Natural killer cell treated with Interleukin-12 subunit alpha and Interleukin-12 subunit beta and Interleukin-15 and Interleukin-18, amount 100 ng/mL, for 72 hours (primary cell): ENCODE measurements at places on chromosomes 1 and 21.

GRCh38 chr1:243397613-243398321, 141.9 kb downstream of the SDCCAG8 start:
- DNase-seq: no peak
- no peaks in the 10 kb centered on the region for H3K4me1 ChIP-seq
- no peak overlapping the region for H3K4me3 ChIP-seq
- H3K27me3 ChIP-seq: no peaks in the 10 kb centered on the region
- no peak overlapping the region for H3K27ac ChIP-seq

GRCh38 chr1:240092301-240093119, 827 bp downstream of the FMN2 start:
- no peaks in the 10 kb centered on the region for H3K36me3 ChIP-seq
- H3K4me3 ChIP-seq: no peak overlapping the region
- H3K27ac ChIP-seq: no peak overlapping the region
- peaks cover 35% of the 10 kb centered on the region for H3K27me3 ChIP-seq

DNA sequence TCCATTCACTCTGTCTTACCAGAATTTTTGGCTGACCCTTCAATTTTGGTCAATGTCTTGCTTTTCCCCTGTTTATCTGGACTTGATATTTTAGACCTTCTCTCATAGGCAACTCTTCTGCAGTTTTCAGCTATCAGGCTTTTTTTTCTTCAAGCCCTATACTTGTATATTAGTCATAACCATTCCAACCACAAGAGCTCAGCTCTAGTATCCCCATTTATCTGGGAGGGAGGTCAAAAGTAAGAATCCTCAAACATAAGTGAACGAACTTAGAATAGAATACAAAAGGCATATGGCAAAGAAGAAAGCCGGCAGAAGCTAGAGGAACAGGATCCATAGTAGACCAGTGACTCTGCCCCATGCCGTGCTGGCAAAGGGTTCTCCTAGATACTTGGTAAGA, 45.9 kb upstream of the TNFSF4 start:
- no peaks in the 10 kb centered on the region for H3K27me3 ChIP-seq
- no peak overlapping the region for H3K4me3 ChIP-seq
- DNase-seq: no peak
- H3K4me1 ChIP-seq: peaks cover 13% of the 10 kb centered on the region

DNA sequence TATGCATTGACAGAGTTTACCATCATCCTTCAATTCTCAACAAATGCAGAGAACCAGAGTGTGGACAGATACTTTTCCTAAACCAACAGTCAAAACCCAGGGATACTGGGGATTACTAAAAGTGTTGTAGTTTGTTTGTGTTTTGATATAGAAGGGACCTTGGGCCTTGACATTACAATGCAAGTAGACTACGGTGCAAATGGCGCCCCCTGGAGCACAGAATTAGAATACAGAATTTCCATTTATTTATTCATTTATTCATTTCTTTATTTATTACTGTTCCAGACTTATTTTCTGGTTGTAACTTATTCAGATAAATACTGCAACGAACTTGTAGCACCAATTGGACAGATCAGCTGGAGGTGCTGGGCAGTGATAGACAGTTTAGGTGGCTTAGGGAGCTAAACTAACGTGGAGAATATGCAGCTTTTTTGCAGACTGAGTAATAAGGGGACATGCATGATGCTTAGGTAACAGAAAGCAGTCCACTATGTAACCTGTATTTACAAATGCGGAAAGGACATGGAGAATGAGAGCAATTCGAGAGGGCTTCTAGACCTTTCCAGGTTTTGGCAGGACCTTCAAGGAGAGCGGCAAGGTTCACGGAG, 42.6 kb downstream of the KIRREL1 start:
- H3K36me3 ChIP-seq: no peaks in the 10 kb centered on the region
- H3K4me1 ChIP-seq: no peaks in the 10 kb centered on the region
- peaks cover 24% of the 10 kb centered on the region for H3K27me3 ChIP-seq
- DNase-seq: no peak

- peaks cover 68% of the 10 kb centered on the region for H3K27me3 ChIP-seq
- no peaks in the 10 kb centered on the region for H3K36me3 ChIP-seq
- H3K4me1 ChIP-seq: peaks cover 6% of the 10 kb centered on the region
- H3K27ac ChIP-seq: no peak overlapping the region
Measured at GRCh38 chr1:203124546-203125317, 2.8 kb upstream of the ADORA1 start.

GRCh38 chr1:20729155-20729931, 3.2 kb downstream of the SH2D5 start:
- DNase-seq: no peak
- no peak overlapping the region for H3K27ac ChIP-seq
- no peaks in the 10 kb centered on the region for H3K36me3 ChIP-seq
- peaks cover 22% of the 10 kb centered on the region for H3K4me1 ChIP-seq
- H3K4me3 ChIP-seq: no peak overlapping the region
- H3K27me3 ChIP-seq: peaks cover 16% of the 10 kb centered on the region

DNA sequence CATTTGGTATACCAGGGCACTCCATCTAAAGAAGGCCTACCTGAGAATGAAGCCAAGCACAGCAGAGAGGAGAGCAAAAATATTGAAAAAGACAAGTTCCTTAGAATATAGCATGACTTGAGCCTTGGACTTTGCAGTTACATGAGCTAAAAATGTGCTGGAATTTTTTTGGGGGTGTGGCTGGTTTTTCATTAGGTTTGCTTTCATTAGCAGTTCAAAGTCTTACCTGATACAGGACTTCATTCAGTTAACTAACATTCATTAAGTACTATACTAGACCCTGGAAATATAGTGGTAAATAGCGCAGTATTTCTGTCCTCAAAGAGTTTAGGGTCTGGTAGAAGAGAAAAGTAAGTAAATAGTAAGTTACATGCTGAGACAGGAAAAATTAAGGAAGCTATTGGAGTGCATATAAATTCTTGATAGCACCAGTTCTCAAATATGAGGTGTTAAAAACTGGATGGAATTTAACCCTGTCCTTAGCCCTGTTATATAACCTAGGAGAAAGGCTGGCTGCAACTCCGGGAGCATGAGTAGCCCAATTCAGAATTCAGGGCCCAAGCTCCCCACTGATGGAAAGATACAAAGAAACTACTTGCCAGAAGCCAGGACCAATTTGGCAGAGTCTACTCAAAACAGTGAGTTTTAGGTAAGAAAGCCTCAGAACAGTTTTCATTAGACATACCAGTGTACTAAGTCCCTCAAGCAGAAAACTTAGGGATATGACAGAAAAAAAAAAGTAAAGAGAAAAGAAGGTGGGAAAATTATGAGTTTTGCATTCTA, 3.1 kb upstream of the DOCK7 start:
- no peaks in the 10 kb centered on the region for H3K36me3 ChIP-seq
- no peak for DNase-seq
- H3K27me3 ChIP-seq: peaks cover 34% of the 10 kb centered on the region
- H3K4me1 ChIP-seq: no peaks in the 10 kb centered on the region
- no peak overlapping the region for H3K4me3 ChIP-seq
- H3K27ac ChIP-seq: no peak overlapping the region

DNA sequence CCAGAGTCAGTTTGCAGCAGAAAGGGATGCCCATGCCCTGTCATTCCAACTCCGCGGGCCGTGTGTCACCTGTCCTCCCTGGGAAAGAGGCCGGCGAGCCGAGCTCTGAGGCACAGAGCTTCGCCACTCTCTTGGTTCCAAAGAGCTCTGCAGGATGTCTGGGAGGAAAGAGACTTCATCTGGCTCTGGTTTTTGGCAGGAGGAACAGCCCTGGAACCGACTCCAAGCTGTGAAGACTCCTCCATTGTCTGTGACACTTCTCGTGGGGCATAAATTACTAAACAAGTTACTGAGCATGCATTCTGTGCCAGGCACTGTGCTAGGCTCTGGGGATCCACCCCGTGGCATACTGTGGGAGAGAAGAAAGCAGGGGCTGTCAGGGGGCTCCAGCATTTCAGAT, 3.9 kb upstream of the FAM151A start:
- no peak for DNase-seq
- no peaks in the 10 kb centered on the region for H3K36me3 ChIP-seq
- no peak overlapping the region for H3K4me3 ChIP-seq
- H3K27me3 ChIP-seq: no peaks in the 10 kb centered on the region

GRCh38 chr1:6960291-6960811, 175.1 kb downstream of the CAMTA1 start:
- no peaks in the 10 kb centered on the region for H3K4me1 ChIP-seq
- H3K36me3 ChIP-seq: no peaks in the 10 kb centered on the region
- H3K27ac ChIP-seq: no peak overlapping the region
- peak; percentile 57 for DNase-seq
- peaks cover 29% of the 10 kb centered on the region for H3K27me3 ChIP-seq

DNA sequence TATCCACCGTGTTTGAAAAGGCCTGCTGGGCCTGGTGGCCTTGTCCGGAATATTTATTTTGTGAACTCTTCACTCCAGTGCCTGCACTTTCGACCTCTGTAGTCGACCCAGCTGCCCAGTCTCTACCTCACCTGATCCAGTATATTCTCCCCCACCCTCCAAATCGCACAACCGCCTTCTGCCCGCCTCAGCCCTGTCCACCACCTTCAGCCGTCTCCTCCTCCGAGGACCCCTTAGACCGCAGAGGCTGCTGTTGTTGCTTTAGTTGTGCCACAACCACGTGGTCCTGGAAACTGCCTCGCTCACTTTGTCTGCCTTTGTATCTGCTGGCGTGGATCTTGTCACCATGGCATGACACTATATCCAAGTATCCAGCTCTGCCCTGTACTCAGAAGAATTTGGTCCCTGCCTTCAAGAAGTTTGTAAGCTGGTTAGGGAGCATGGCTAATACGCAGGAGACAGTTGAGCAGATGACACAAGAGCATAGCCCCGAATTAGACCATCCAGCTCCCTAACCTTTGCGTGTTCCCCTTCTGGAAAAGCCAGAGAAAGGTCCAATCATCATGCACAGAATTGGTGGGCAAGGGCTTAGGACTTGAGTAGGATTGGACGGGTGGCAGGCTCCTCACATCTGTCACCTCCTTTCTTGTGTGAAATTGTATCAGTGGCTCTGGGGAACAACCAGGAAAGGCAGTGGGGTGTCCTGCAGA, 1.5 kb downstream of the PHGDH start:
- peaks cover 6% of the 10 kb centered on the region for H3K36me3 ChIP-seq
- peak overlapping the region; percentile 79 for H3K4me3 ChIP-seq
- peaks cover 22% of the 10 kb centered on the region for H3K27me3 ChIP-seq
- H3K4me1 ChIP-seq: peaks cover 28% of the 10 kb centered on the region
- peak overlapping the region; percentile 86 for H3K27ac ChIP-seq
- DNase-seq: no peak

GRCh38 chr21:45817345-45817744, 164.2 kb upstream of the COL6A1 start:
- H3K36me3 ChIP-seq: no peaks in the 10 kb centered on the region
- H3K4me3 ChIP-seq: no peak overlapping the region
- H3K27me3 ChIP-seq: peaks cover 20% of the 10 kb centered on the region
- no peak overlapping the region for H3K27ac ChIP-seq
- DNase-seq: no peak
